ENCODE measurements at places on chromosomes 1 and 21.

DNA sequence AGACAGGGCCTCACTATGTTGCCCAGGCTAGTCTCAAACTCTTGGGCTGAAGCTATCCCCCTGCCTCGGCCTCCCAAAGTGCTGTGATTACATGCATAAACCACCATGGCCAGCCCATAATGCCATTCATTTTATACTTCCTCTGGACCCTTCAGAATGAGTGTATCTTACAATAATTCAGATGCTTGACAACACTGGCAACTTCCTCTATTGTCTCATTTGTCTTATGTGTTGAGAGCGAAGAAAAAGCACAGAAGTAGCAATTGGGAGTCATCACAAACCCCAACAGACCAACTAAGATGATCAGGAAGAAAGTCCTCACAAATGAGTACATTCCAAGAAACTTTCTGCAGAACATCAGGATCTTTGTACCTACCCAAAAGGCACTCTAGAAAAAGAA is 191.9 kb downstream of the RERE start:
- DNase-seq = no peak

DNA sequence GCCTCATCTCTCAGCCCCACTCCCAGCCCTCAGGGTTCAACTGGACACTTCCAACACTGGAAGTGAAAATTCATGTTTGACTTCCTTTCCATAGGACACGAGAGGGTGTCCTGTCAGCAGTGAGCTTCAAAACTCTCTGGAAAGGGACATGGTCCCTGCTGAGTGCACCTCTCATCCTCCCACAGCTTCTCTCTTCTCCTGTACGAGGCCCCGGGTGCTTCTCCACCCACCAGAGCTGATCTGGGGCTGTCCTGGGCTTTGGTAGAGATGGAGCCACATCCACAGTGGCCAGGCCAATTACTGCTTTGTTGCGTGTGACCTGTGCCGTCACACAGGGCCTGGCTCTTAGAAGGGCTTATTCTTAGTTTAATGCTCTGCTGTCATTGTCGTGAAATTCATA is 182.3 kb downstream of the RRAGC start:
- DNase-seq = no peak

- peak; percentile 41 for DNase-seq
Measured at GRCh38 chr21:36209626-36210171, 53.1 kb downstream of the DOP1B start.

DNA sequence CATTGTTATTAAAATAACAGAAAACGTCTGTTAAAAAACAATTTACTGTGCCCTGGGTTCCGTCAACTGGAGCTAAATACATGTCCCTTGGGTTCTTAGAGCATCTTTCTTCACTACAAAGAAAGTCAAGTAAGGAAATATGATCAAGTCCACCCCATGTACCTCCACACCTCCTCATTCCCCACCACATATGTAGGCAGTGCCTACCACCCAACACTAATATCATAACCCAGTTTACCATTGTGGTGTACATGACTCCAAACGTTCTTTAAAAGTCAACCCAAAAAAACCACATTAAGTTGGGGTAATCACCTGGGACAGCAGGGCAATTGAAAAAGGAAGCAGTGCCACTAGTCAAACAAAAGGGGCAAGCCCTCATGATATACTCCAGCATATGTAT is 7.8 kb upstream of the LRRC52 start:
- no peak for DNase-seq

DNA sequence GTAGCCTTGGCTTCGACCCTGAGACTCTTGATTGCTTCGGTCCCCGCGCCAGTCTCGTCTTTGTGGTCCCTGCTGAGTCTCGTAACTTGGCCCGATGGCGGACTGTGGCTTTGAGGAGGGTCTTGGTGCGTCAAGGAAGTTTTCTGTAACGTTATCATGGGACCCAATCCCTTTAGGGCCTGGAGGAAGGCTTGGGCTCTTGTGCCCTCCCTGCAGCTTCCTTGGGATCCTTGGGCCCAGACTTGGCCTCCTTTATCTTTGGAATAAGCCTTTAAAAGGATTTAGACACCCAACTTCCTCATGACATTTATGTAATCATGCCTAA is 371 bp downstream of the ZMPSTE24 start:
- no peak for DNase-seq

GRCh38 chr1:226457307-226457712 is 49.4 kb upstream of the PARP1 start:
- no peak for DNase-seq

DNA sequence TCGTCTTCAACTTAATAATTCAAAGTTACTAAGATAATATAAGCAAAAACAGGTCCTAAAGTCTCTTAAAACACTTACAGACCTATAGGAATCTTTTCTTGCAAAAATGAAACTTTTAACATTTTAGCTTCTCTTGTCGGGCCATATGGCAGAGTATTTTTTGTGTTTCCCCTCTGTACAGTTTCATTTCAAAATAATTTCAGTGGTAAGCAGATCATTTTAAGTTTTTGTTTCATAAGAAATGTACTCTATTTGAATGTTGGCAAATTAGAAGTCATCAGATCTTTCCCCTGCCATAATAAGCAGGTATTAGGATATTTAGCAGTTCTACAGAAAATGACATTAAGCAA is 37.9 kb downstream of the RGL1 start:
- no peak for DNase-seq

GRCh38 chr21:44374601-44375280 is 21.3 kb downstream of the TRPM2 start:
- no peak for DNase-seq

DNA sequence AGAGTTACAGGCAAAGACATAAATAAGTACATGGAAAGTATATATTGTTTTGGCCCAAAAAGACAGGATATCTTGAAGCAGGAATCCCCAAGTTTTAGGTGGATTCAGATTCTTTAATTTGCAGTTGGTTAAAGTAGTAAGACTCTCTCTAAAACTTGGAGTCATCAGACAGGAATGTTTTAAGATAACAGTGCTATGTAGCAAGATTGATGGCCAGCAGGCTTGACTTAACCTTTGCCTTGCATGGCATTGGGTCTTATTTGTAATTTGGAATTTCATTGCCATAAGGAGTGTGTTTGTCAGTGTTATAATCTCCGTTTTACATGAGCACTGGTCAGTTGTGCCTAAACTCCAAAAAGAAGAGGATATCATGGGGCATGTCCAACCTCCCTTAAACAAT is 727.6 kb upstream of the CHRM3 start:
- DNase-seq = no peak

- DNase-seq = no peak
Measured at GRCh38 chr1:42259739-42260064, 75.3 kb downstream of the FOXJ3 start.
